ENCODE measurements at places on chromosomes 7 and 10. TPM values are rescaled to one million over a fixed set of nuclear protein-coding genes. Genes with fewer than 3 reads are reported as not detected.
A peak's percentile ranks its signal among the peaks of the same experiment; 100 is the strongest.

Gene CADPS2
- 13.2 TPM for total RNA-seq

Gene PAPOLB
- not detected for total RNA-seq

Gene ZP3
- total RNA-seq: 1.7 TPM

DNA sequence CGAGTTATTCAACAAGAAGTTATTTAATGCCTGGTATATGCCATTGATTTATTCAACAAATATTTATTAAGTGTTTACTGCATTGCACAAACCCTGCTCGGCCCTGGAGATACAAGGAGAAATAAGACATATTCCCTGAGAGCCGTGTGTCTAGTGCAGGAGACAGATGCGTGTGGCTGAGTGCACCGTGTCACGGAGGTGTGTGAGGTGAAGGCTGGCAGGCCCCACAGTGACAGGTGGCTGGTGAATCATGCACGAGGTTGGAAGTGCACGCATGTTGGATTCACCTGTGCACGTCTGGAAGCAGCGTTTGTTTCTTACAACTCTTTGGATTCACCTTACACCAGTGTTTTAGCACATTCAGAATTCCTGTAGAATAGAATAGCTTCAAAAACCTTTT lies 136.6 kb upstream of the SHH start:
- no peak for DNase-seq
- no peak overlapping the region for H3K27ac ChIP-seq
- peaks cover 7% of the 10 kb centered on the region for H3K4me1 ChIP-seq
- H3K27me3 ChIP-seq: no peaks in the 10 kb centered on the region
- H3K36me3 ChIP-seq: no peaks in the 10 kb centered on the region

- H3K27me3 ChIP-seq: peaks cover 9% of the 10 kb centered on the region
- no peak for DNase-seq
- H3K36me3 ChIP-seq: no peaks in the 10 kb centered on the region
- peaks cover 11% of the 10 kb centered on the region for H3K4me1 ChIP-seq
- no peak overlapping the region for H3K27ac ChIP-seq
- no peak overlapping the region for H3K4me3 ChIP-seq
Observed at GRCh38 chr10:103197174-103197573, 4.1 kb upstream of the NT5C2 start.

Gene SPDYE8
- total RNA-seq: not detected

Gene AKR1E2
- total RNA-seq: 3.4 TPM

GRCh38 chr10:124652701-124653100 lies 91.5 kb downstream of the FAM53B start:
- DNase-seq: no peak
- no peak overlapping the region for H3K27ac ChIP-seq
- peaks cover 24% of the 10 kb centered on the region for H3K4me1 ChIP-seq
- H3K36me3 ChIP-seq: no peaks in the 10 kb centered on the region
- H3K27me3 ChIP-seq: no peaks in the 10 kb centered on the region
- H3K4me3 ChIP-seq: no peak overlapping the region

Gene ADAM8
- 3.2 TPM for total RNA-seq

DNA sequence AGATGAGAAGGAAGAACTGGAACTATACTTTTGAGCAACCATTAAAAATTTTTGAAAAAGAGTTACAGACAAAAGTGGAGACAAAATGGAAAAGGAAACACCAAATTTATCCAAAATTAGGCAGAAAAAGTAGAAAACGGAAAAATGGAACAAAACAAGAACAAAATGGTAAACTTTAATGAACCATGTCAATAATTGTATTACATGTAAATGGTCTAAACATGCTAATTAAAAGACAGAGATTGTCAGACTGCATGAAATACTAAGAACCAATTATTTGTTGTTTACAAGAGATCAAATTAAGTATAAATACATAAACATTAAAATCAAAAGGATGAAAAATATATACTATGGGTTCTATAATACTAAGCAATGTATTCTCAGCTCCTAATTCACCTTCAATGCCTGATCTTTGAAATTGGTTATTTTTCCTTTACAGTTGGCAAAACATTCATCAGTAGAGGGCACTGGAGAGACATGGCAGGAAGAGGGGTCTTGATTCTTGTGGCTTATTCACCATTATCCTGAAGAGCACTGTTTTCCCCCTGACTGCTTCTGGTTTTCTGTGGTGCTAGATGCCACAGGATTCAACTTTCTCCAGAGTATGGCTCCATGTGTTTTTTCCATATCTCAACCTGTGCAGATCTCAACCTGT lies 124.9 kb downstream of the ELFN1 start:
- H3K4me1 ChIP-seq: no peaks in the 10 kb centered on the region
- no peak overlapping the region for H3K4me3 ChIP-seq
- DNase-seq: no peak
- H3K27me3 ChIP-seq: no peaks in the 10 kb centered on the region

DNA sequence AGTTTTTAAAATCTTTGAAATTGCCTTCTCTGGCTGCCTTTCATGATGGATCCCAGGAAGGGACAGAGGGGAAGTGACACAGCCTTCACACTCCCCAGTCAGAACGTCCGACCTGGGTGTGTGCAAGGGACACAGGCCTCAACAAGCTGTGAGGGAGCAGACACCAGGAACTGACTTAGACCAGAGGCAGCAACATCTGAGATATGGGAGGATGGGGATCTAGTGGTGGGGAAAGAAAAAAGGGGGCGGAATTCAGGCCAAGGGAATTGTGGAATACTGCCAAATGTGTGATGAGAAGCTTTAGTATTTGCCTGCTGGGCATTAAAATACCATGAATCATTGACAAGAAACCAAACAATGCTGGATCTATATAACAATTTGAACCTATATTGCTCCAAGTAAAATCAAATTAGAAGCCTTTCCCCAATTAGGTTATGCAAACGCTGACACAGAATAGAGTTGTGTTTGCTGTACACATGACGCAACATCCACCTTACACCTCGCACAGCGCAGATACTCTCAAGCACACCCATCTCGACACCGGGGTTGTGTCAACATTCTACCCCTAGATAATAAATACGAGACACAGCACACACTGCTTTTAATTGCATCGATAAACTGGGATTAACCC lies 17.2 kb upstream of the MNX1 start:
- no peak for DNase-seq
- no peak overlapping the region for H3K4me3 ChIP-seq
- no peaks in the 10 kb centered on the region for H3K36me3 ChIP-seq

Gene HIF1AN
- total RNA-seq: 26.4 TPM

DNA sequence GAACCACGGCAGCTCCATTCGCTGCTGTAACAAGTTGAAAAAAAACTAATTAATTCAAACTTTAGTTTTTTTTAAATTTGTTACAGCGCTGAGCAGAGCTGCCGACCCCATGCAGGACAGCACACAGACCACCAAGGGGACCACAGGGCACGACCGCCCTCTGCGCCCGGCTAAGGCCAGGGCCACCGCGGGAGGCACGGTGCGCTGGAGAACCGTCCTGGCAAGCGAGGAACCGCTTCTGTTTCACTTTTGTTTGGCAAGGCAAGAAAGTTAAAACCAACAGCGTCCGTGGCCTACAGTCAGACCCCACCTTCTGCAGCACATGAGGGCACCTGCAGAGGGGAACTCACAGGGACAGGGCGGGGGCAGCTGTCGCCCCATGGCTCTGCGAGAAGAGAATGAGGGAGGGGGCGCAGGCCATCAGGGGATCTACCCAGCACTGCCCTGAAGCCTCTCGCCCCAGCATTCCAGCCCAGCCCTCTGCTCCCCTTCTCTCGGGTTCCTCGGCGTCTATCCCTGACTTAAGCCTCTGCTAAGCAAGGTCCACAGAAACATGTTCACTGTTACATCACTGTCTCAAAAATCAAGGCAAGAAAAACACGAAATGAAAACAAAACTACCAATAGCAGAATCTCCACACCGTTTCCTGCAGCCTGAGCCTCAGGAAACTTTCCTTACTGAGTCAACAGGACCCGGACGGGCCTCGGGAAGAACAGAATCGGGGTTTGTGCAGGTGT lies 204.4 kb downstream of the DIP2C start:
- DNase-seq: no peak
- no peak overlapping the region for H3K4me3 ChIP-seq
- no peaks in the 10 kb centered on the region for H3K27me3 ChIP-seq
- H3K4me1 ChIP-seq: peaks cover 24% of the 10 kb centered on the region

- H3K4me3 ChIP-seq: no peak overlapping the region
- DNase-seq: no peak
- no peak overlapping the region for H3K27ac ChIP-seq
- peaks cover 22% of the 10 kb centered on the region for H3K27me3 ChIP-seq
Observed at GRCh38 chr10:30430544-30431298, 3.3 kb upstream of the MAP3K8 start.

GRCh38 chr10:5654218-5654755 lies 12.1 kb downstream of the ASB13 start:
- no peak overlapping the region for H3K27ac ChIP-seq
- H3K36me3 ChIP-seq: no peaks in the 10 kb centered on the region
- DNase-seq: no peak
- H3K4me3 ChIP-seq: no peak overlapping the region
- peaks cover 9% of the 10 kb centered on the region for H3K4me1 ChIP-seq

DNA sequence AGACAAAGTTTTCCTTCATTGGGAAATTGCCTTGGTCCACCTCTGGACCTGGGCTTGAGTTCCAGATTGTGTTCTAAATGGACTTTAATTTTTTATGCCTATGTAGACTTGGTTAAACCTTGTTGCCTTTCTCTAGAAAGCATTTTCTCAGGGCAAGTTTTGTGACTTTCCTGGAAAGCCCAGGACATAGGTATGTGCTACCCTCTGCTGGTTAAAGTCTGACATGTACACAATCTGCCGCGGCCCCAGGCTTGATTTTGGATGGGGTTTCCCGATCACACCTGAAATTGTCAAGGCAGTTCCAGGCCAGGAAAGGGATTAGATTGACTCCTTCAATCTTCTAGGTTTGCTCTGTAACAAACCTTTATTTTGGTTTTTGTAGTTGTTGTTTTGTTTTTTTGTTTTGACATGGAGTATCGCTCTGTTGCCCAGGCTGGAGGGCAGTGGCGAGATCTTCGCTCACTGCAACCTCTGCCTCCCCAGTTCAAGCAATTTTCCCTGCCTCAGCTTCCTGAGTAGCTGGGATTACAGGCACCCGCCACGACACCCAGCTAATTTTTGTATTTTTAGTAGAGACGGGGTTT lies 14.1 kb upstream of the AKR1B10 start:
- DNase-seq: peak; percentile 66
- H3K4me1 ChIP-seq: no peaks in the 10 kb centered on the region
- H3K36me3 ChIP-seq: no peaks in the 10 kb centered on the region
- H3K27me3 ChIP-seq: peaks cover 12% of the 10 kb centered on the region

DNA sequence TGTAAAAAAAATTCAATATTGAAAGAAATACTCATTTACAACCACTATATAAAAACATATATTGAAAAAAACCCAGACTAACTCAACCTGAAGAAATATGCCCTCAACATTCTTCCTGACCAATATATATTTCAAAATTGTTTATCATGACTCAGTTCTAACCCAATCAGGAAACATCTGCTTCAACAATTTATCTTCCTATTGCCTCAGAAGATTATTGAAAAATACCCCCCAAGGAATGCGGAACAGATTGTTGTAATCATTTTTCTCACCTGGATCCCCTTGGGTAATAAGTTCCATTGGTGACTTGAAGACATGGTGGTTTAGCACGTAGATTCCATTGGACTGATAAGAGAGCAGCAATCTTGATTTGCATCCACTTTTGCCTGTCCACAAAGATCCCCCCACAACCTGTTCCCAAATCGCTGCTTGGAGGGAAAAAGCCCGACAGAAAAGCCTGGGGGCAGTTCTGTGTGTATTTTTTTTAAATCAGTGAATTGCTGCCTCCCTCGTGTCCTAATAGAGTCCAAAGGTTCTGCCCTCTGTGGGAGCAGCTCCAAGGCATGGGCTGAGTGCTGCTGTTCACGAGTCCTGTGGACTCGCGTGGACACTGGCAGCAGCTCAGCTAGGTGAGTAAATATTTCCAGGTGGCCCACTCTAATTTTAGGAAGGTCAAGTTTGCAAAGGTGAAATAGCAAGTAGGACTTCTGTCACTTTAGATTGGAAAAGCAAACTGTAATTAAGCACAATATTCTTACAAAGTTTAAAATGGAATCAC lies 5.9 kb upstream of the INHBA start:
- peaks cover 7% of the 10 kb centered on the region for H3K4me1 ChIP-seq
- no peak overlapping the region for H3K27ac ChIP-seq
- no peak for DNase-seq
- peaks cover 26% of the 10 kb centered on the region for H3K27me3 ChIP-seq
- H3K4me3 ChIP-seq: no peak overlapping the region

Gene ANKRD61
- total RNA-seq: not detected

DNA sequence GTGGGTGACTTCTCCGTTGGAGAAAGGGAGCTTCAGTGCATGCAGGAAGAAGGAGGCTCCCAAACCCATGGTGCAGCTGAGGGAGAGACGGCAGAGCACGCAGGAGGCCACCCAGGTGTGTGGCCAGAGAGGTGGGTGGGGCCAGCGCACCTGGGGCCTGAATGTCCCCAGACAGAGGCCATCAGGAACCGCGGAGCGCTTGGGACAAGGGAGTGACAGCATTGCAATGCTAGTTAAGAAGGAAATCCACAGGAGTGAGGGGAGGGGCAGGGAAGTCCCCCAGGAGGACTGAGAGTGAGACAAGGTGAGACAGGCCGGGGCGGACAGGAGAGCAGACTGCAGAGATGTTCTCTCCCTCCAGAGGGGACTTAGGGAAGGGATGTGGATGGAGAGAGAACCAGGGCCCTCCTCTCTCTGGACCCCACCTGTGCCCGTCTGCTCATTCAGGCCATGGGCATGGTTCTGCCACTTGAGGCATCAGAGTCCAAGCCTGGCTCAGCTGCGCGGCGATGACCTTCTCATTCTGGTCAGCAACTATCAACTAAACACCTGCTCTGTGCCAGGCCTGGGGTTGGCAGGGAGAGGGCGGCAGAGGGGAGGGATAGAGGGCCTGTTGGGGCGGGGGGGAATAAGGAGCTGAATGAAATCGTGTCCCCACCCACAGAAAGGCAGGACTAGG lies 69.4 kb upstream of the COL13A1 start:
- H3K27ac ChIP-seq: no peak overlapping the region
- DNase-seq: no peak
- H3K4me3 ChIP-seq: no peak overlapping the region
- peaks cover 5% of the 10 kb centered on the region for H3K4me1 ChIP-seq

- DNase-seq: peak; percentile 48
- H3K4me3 ChIP-seq: no peak overlapping the region
- H3K27ac ChIP-seq: no peak overlapping the region
- H3K27me3 ChIP-seq: no peaks in the 10 kb centered on the region
- H3K36me3 ChIP-seq: no peaks in the 10 kb centered on the region
Observed at GRCh38 chr7:139730746-139731612, 46.8 kb downstream of the HIPK2 start.

Measured in neural progenitor cell (in vitro differentiated cells).